ENCODE measurements at places on chromosomes 12 and 14.

DNA sequence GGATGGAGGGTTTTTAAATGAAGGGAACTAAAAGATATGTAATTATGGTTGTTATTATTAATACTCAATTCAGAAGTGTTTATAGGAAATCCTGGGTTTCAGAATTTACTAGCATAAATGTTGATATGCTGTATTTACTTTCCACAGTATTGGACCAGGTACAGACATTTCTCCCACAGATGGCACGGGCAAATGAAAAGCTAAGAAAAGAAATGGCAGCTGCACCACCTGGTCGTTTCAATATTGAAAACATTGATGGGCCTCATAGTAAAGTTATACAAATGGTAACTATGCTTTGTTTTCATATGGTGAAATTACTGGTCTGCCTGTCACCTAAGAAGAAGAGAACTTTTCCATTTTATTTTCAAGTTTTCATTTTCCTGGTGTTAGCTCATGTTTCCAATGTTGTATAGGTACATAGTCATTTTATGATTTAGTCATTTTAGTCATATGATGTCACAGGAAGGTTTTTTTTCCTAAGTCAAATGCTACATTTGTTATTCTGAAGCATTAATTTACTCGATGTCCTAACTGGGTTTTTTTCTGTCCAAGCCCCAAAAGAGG lies 5.5 kb downstream of the NOPCHAP1 start:
- no peak for DNase-seq

DNA sequence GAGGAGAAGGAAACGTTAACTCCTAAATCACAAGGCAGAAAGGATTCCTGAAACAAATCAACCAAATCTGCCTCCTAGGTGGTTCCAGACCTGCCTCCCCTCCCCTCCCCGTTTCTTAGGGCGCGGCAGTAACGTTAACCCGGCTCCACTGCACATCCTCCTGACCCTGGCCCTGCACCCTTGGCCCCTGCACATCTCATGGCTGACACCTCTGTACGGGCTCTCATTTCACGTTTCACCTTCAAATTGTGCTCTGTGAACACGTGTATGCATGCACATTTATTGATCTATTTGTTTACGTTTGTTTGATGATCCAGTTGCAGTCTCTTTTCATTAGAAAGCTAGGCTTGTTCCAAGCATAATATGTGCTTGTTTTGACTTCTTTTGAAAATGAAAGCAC lies 358.1 kb downstream of the ADGRD1 start:
- DNase-seq = no peak

DNA sequence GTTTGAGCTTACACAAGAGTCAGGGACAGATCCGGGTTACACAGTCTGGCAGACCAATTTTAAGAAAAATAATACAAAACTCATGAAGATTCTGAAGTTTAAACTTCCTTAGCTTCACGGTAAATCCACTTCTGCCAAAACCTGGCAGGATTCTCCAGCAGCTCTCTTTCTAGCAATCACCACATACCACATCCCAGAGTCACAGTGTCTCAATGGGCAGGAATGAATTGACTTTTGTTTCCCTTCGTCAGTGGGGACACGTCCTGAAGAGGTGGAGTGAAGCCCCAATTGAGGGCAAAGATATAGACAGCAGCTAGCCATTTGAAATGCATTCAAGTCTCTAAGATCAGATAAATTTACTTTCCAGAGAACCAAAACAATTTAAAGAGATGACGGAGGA lies 117.1 kb upstream of the ARHGAP5 start:
- DNase-seq = no peak

DNA sequence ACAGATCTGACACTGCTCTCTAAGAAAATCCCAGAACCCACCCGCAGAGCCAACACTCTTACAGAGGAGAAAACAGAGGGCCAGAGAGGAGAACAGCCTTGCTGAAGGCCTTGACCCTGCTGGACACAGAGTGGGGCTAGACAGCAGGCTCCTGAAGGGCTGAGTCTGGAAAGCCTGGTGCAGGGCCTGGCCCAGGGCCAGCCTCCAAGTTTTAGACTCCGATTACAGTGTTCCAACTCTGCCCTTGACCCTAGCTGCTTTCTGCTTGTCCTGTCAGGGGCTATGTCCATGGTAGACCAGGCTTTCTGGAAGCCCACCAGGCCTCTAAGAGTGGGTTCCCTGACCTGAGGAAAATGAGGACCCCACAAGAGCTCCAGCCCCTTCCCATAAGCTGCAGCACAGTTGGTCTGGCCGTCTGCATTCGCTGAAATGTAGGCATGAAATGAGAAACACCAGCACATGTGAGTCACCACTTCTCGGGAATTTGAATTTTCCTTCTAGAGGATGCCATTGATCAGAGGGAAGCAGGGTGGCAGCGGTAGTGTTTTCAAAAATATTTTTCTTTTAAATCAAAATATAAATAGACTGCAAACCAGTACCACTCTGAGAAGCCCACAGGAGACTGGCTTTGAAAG lies 154.4 kb downstream of the CALM1 start:
- DNase-seq = no peak

GRCh38 chr14:101521473-101521915 lies 39.8 kb upstream of the DIO3 start:
- no peak for DNase-seq

DNA sequence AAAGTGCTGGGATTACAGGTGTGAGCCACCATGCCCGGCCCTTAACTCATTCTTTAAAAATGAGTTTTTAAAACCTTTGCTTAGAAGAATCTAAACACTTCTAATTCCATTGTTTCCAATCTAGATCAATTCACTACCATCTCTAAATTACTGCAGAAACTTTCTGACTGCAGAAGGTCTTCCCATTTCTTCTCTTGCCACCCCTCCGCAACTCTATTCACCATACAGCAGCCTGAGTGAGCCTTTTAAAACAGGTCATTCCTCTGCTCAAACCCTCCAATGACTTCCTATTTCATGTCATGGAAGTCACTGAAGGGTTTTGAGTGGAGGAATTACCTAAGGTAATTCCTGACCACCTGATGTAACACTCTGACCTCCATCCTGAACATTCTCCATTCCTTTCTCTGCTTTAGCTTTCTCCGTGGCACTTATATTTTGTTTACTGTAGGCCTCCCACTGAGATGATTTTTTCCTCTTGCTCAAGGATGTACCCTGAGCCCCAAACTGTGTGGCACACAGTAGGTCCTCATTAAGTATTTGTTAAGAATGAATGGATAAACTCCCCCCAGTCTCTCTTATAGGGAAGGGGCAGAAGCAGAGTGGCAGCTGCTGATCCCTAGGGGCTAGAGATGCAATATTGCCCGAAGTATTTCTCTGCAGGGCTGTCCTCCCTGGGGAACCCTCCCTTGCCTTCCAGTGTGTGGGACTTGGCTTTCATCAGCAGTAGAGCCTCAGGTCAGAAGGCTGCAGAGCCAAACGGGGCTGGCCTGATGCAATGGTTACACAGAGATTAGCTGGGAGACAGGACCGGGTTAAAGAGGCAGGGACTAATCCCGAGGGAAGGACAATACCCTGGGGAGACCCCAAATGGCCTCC lies 1.2 kb downstream of the DDIT3 start:
- peak; percentile 51 for DNase-seq

DNA sequence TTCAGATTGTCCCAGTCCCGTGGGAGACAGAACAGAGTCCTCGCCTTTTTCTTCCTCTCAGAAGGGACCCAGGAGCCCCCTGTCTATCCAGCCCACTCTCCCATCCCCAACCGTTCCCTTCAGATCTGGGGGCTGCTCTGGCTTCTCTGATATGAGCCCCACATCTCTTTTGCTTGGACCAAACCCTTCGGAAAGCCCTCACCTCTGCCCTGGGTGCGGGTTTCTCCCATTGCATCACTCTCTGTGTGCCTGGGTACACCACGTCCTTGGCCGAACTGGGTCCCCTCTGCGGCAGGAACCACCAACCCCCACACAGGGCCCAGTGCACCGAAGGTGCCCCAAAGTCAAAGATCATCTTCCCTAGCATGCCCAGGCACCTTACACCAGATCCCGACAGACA lies 87.8 kb downstream of the DICER1 start:
- DNase-seq = no peak

- DNase-seq = no peak
These were observed 92.9 kb upstream of the EGLN3 start for GRCh38 chr14:34043627-34044372.

GRCh38 chr14:73238941-73239340 lies 1.6 kb downstream of the PAPLN start:
- peak; percentile 38 for DNase-seq

GRCh38 chr12:92977326-92977725 lies 48.2 kb upstream of the EEA1 start:
- no peak for DNase-seq

- no peak for DNase-seq
These were observed 36.7 kb downstream of the SAV1 start for GRCh38 chr14:50631408-50631821.

GRCh38 chr14:89425931-89426330 lies 8.9 kb upstream of the FOXN3 start:
- no peak for DNase-seq

DNA sequence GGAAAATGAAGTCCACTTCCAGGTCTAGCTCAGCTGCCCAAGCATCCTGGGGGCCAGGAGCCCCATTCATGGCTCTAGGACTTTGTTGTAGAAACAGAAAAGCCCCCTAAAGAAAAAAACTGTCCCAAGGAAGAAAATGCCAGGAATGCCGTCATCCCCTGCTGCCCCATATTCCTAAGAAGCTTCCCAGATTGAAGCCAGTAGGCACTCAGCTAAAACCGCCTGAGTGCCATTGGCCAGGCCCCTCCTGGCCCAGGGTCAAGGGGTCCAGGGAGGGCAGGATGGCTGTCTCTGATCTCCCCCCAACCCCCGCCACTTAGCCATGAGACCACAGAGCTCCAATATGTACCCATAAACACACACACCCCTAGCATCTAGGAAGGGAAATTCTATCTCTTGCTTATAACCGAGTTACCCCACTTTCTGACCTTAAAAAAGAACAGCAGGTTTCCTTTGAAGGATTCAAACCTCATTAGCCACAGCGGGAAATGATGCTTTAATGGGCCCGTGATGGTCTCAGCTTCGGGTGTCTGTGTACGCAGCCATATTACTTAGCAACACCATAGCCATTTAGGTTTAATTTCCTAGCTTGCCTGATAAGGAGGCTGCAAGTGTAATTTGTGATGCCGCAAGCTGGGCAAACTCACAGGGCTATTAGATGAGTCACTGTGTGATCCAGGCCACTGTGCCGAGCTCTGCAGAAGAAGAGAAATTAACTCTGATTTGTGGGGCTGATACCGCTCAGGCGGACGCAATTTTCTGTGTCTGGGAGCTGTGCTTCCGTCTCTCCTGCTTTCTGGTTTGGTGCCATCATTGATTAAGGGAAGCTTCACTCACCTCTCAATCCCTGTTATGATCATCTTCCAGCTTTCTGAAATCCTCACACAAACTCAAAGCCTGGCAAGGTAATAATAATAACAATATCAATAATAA lies 84.2 kb downstream of the GCH1 start:
- DNase-seq = no peak

GRCh38 chr14:75648066-75648838 lies 12.4 kb downstream of the ERG28 start:
- no peak for DNase-seq

DNA sequence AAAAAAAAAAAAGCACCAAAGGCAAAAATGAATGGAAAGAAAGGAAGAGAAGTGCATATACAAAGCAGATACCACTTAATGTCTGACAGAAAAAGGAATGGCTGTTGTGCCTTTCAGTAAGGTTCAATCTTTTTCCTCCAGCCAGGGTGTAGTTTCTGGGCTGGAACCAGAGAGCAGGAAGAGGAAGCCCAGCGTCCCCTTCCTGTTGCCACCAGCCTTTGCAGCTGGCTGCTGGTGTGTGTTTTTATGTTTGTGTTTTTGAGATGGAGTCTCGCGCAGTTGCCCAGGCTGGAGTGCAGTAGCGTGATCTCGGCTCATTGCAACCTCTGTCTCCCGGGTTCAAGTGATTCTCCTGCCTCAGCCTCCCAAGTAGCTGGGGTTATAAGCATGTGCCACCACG lies 64.6 kb upstream of the LTA4H start:
- DNase-seq = no peak

GRCh38 chr12:97535582-97535981 lies 73.0 kb downstream of the RMST start:
- DNase-seq = no peak

DNA sequence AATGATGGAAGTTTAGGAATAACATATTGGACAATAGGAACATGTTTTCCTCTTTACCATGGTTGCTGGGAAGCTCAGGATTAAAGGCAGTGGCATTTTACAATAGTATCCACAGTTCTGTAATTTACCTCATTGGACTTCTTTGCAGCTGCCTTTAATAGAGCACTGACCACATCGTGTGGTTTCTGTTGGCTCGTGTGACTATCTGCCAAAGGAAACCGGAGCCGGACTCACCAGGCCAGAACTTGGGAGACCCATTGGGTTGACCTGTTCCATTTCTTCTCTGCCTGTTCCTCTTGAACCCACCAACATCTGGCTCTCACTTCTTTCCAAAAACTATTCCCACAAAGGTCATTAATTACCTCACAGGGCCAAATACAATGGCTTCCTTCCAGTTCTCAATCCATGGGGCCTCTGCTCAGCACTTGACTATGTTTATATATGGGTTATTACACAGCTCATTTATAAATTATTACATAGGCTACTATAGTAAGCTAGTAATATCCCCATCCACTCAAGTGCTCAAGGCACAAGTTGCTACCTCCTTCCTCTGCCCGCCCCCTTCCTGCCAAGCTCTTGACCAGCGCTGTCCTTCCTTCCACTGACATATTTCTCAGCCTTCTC lies 121.5 kb upstream of the VASH1 start:
- DNase-seq = no peak

- DNase-seq = no peak
These were observed 7.6 kb downstream of the TSPAN9 start for GRCh38 chr12:3084742-3085141.

- DNase-seq = no peak
These were observed 1.2 kb upstream of the SRGAP1 start for GRCh38 chr12:63843254-63843720.

- DNase-seq = no peak
These were observed 57.9 kb upstream of the FICD start for GRCh38 chr12:108457006-108457733.

DNA sequence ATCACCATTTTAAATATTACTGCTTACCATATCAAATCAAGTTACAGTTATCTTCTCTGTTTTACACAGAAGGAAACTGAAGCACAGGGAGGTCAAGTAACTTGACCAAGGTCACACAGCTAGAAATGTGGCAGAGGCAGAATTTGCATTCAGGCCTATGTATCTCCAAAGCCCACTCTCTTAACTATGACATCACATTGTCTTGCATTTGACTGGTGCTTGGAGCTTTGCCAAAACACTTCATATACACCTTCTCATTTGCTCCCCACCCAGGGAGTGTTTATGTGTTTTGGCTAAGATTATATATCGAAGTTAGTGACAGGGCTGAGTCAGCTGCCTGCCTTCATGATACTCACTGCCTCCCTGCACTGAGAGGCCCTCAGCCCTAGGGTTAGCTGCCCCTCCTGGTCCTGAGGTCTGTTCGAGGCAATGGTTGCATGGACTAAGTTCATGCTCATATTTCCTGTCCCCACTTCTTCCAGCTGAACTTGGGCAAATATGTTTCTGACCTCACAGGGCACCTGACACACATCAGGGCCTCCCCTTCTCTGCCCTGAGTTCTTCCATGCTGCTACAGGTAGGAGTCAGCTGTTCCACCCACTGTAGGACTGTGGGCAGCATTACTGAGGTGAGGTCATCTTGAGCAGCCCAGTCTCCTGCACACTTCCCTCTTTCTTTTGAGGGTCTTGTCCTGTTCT lies 1.8 kb downstream of the GALNT6 start:
- no peak for DNase-seq

All from mucosa of descending colon (tissue), 3 donors.